ENCODE measurements at places on chromosomes 11 and 22. TPM values are rescaled to one million over a fixed set of nuclear protein-coding genes. Genes with fewer than 3 reads are reported as not detected.

MS4A6E gene
- not detected for total RNA-seq

ZP1 gene
- total RNA-seq = not detected

CECR2 gene
- 2.9 TPM for total RNA-seq

STK33 gene
- 7.3 TPM for total RNA-seq

TNNI2 gene
- not detected for total RNA-seq

UBQLNL gene
- total RNA-seq = under 0.01 TPM

GLYATL2 gene
- total RNA-seq = 1.2 TPM

MMP27 gene
- not detected for total RNA-seq

DDI1 gene
- not detected for total RNA-seq

GALNT18 gene
- total RNA-seq = 20.4 TPM

SCUBE1 gene
- total RNA-seq = 26.1 TPM

IGLL1 gene
- not detected for total RNA-seq

CRACR2B gene
- total RNA-seq = 0.82 TPM

NLRP6 gene
- not detected for total RNA-seq

HEPHL1 gene
- total RNA-seq = not detected

BTBD18 gene
- total RNA-seq = not detected

KCNQ1 gene
- total RNA-seq = under 0.01 TPM

RIBC2 gene
- 0.41 TPM for total RNA-seq

OR51F1 gene
- not detected for total RNA-seq

DEPDC7 gene
- 1.6 TPM for total RNA-seq

MRGPRX4 gene
- total RNA-seq = not detected

CHRNA10 gene
- total RNA-seq = 0.41 TPM

TMEM126A gene
- 33.8 TPM for total RNA-seq

SMIM35 gene
- total RNA-seq = not detected

NLRP14 gene
- 0.41 TPM for total RNA-seq

SOX6 gene
- total RNA-seq = 17.1 TPM

GPHA2 gene
- total RNA-seq = not detected

GRM5 gene
- 149 TPM for total RNA-seq

MYBPC3 gene
- not detected for total RNA-seq

CYB5R2 gene
- total RNA-seq = 2.0 TPM

RAG2 gene
- total RNA-seq = not detected

KDM4E gene
- total RNA-seq = not detected

RFPL2 gene
- 1.2 TPM for total RNA-seq

PLAAT3 gene
- 2.4 TPM for total RNA-seq

TRMU gene
- 17.5 TPM for total RNA-seq

TMPRSS6 gene
- total RNA-seq = not detected

RIMBP3C gene
- 0.82 TPM for total RNA-seq

RHBDD3 gene
- 14.7 TPM for total RNA-seq

DGAT2 gene
- total RNA-seq = 4.1 TPM

FOLR1 gene
- total RNA-seq = not detected

PDGFD gene
- 7.3 TPM for total RNA-seq

MAPK12 gene
- total RNA-seq = 11.4 TPM

KLHL22 gene
- total RNA-seq = 46.9 TPM

TYR gene
- not detected for total RNA-seq

RAPSN gene
- total RNA-seq = not detected

GTSE1 gene
- total RNA-seq = 1.6 TPM

C11orf52 gene
- total RNA-seq = not detected

FREY1 gene
- 1.2 TPM for total RNA-seq

MN1 gene
- 26.5 TPM for total RNA-seq

SRPRA gene
- 6.9 TPM for total RNA-seq

KCNJ11 gene
- 11.0 TPM for total RNA-seq

CARD18 gene
- total RNA-seq = not detected

KDELR3 gene
- 1.2 TPM for total RNA-seq

ALG9 gene
- total RNA-seq = 83.2 TPM

PKDREJ gene
- total RNA-seq = under 0.01 TPM

F2 gene
- not detected for total RNA-seq

Data from frontal cortex (tissue), 4 donors.